ENCODE measurements at places on chromosomes 11 and 22. TPM values are rescaled to one million over a fixed set of nuclear protein-coding genes. Genes with fewer than 3 reads are reported as not detected.

The FAM180B gene
- 0.22 TPM for total RNA-seq

DNA sequence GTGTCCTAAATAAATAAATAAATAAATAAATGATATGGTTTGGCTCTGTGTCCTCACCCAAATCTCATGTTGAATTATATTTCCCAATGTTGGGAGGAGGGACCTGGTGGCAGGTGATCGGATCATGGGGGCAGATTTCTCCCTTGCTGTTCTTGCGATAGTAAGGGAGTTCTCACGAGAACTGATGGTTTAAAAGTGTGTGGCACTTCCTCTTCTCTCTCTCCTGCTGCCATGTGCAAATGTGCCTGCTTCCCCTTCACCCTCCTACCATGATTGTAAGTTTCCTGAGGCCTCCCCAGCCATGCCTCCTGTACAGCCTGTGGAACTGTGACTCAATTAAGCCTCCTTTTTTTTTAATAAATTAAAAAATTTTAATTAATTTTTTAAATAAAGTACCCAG lies 138.2 kb downstream of the FBXO7 start:
- no peak for DNase-seq

GRCh38 chr22:30408388-30409102 lies 11.7 kb downstream of the SEC14L2 start:
- DNase-seq = no peak

DNA sequence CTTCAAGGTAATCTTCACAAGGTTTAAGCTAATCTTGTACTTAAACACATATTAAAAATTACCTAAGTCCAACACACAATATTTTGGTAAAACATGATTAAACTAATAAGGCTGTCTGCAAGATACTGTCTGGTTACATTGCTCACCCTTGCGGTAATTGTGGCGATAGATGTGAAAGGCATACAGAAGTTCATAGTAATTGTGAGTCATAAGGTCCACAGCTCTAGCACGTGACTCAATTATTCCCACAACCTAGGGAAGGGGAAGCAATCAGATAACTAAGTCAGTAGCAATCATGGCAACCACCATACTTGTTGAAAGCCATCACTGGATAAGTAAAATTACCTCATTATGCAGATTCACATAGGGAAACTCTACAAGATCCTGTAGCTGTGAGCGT lies 30.5 kb upstream of the FNBP4 start:
- no peak for DNase-seq

DNA sequence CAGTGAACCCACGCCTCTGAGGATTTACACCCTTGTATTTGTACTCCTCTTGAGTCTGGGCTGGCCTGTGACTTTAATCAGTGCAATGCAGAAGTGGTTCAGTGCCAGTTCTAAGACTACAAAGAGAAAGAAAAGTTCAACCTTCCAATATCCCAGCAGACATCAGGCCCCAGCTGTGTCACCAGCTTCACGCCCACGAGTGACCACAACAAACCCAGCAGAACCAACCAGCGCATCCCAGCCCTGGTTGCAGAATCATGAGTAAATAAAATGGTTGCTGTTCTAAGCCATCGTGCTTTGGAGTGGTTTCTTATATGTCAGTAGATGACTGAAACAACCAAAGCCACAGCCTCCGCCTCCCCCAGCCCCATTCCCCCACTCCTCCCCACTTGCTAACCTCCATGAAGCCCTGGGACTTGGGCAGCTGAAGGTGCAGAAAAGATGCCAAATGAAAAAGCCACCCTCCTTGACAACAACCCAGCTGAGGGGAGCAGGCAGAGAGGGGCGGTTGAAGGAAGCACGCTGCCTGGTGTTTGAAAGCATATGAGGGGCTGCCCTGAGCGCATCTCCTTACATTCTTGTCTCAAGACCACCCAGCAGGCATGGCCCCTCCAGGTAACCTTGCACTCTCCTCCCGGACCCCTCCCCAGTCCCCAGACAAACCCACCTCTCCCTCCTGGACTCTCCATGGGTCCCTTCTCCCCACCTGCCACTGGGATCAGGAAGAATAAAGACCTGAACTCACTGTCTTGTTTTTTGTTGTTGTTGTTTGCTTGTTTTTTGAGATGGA lies 20.9 kb downstream of the TSKU start:
- no peak for DNase-seq

DNA sequence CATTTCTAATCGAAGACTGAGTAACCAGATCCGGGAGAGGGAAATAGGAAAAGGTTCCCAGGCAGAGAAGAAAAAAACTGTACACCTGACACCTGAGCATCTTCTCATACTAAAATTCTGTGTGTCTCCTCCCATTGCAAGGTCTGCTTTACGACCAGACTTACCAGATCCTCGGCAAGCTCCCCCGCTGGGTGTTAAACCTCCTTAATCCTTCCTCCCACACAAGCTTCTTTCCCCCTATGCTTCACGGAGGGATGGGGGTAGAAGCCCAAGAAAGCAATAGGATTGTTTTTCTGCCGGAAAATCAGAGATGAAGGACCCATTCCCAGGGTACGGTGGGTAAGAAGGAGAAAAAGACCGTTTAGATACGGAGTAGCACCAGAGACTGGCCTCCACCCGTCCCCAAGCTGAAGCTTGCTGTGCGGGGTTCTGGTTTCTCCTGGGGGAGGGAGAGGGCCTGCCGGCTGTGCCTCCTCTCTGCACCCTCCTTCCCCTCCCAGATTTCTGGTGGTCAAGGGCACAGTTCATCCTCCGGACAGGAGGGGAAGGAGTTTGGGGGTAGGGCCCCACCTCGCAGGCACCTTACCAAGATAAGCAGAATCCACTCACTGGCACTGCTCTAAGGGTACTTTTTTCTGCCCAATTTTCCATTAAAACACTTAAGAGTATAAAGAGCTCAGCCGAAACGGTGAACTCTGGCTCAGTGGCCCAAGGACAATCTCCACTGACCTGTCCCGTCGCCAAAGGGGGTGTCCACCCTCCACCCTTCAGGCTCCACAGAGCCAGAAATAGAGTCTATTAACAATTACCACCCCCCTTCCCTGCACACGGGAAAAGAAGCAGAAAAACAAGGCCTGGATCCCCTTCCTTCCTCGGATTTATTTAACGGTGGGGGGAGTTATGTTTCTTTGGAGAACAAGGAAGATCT lies 1.2 kb downstream of the TOB2 start:
- DNase-seq = peak; percentile 44

GRCh38 chr11:121152764-121153163 lies 51.7 kb downstream of the TECTA start:
- no peak for DNase-seq

GRCh38 chr11:31706357-31706756 lies 104.8 kb downstream of the PAX6 start:
- no peak for DNase-seq

DNA sequence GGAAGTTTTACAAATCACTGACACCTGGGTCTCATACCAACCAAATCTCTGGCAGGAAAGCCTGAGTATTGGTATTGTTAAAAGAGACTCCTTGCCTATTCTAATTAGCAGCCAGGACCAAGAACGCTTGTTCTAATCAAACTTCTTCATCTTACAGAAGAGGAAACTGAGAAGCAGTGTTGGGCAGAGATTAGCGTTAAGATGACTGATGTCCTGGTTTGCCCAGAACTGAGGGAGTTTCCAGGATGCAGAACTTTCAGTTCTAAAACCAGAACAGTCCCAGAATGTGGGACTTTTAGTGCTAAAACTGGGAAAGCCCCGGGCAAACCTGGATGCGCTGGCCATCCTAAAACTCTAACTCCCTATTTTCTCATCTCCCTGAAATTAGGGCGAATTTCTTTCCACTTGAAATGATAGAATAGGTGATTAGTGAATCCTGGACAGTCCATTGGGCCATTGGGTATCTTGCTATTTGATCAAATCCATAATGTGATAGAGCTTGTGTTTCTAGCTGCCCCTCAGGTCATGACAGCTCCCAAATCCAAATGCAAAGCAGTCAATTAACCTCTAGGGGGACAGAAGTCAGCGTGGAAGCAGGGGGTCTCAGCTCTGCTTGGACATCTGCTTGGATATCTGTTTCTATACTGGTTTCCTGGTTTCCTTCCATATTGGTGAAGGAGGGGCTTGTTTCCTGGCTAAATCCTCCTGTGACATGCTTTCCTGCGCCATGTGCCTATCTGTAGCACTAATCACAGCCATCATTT lies 16.0 kb upstream of the TMPRSS13 start:
- DNase-seq = no peak
